ENCODE measurements at places on chromosomes 5 and 9.

DNA sequence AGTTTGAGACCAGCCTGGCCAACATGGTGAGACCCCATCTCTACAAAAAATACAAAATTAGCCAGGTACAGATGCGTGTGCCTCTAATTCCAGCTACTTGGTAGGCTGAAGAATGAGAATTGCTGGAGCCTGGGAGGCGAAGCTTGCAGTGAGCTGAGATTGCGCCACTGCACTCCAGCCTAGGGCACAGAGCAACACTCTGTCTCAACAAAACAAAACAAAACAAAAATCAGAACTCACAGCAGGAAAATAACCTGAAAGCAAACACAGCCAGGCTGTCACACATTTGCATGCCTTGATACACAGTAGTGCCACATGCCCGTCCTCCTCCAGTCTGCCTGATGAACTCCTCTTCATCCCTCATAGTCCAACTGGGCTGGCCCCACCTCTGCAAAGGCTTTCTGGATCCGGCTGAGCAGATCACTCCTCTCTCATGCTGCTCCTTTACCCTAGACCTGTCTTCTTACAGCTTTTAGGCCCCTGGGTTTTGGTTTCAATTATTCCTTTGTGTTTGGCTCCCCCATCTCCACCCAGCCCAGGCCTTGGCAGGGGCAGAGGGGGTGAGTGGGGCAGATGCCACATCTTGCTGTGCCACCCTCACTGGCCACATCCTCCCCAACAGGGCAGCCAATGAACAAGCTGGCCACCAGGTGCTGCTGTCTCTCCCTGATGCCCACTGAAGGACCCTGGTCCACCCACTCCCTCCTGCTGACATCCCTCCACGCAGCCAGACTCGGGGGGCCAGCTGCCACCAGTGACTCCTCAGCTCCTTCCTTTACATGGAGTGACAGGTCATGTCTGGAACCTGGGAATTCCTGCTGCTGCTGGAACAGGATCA, 62.0 kb upstream of the GGTA1 start:
- no peak for DNase-seq

- no peak for DNase-seq
Measured at GRCh38 chr5:176731506-176732160, 78.7 kb upstream of the UNC5A start.

DNA sequence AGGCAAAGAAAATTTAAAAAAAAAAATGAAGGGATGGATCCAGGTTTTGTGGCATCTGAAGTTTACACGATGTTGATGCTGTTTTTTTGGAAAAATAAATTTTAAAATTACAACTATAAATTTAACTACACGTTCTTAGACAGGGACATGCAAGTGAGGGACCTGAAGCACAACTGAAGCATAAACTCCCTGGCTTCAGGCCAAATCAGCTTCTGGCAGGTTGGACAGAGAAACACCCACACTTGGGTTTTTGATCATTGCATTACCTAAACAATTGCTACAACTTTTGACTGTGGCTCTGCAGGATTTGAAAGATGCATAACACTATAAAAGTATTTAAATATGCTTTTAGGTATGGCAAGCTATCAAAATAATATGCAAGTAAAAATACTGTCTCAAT, 1318.3 kb upstream of the DMAC1 start:
- no peak for DNase-seq

DNA sequence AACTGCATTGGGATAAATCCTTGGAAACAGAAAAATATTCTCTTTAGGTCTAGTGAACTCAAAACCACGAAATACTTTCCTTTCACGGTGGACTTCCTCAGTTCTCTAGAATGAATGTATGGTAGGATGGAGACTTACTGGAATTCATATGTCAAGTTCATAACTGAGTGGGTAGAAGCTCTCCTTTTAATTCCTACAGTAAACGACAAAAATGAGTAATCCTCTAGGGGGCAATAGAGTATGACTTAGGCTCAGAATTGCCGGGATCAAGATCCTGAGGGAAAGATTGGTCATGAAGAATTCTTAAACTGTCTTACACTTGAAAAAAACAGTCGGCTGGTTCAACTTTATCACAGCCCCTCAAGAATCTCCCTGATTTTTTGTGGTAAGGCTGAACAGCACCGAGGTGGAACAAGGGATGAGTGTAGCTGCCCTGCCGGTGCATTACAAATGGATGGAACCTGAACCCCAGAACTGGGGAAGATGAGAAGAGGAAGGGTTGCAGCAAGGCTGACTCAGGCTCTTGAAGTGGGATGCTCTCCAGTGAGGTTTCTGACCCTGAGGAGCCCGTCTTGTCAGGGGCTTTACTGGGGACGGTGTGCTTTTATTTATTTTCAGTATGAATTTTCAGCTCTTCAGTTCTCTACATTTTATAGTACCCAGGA, 14.0 kb upstream of the LOX start:
- DNase-seq = no peak

- no peak for DNase-seq
Measured at GRCh38 chr5:37121027-37121426, 128.1 kb downstream of the CPLANE1 start.

- DNase-seq = no peak
Measured at GRCh38 chr5:2302169-2302568, 419.4 kb upstream of the IRX4 start.

DNA sequence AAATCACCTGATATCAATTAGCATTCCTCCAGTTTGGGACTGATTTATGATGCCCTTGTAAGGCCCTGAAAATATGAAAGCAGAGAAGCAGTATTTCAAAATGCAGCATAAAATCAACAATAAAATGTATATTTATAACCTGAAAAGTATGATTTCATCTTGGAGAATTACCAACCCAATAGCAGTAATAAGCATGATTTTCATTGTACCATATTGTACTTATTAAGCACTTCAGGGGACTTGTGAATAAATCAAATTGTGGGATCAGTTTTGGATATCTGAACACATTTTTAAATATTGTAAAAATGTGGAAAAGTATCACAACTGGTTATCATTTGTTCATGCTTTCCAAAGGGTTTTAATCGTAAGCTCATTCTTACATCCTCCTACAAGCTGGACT, 250.8 kb downstream of the DMRT2 start:
- no peak for DNase-seq

GRCh38 chr5:152256580-152256979, 148.5 kb downstream of the NMUR2 start:
- DNase-seq = no peak

DNA sequence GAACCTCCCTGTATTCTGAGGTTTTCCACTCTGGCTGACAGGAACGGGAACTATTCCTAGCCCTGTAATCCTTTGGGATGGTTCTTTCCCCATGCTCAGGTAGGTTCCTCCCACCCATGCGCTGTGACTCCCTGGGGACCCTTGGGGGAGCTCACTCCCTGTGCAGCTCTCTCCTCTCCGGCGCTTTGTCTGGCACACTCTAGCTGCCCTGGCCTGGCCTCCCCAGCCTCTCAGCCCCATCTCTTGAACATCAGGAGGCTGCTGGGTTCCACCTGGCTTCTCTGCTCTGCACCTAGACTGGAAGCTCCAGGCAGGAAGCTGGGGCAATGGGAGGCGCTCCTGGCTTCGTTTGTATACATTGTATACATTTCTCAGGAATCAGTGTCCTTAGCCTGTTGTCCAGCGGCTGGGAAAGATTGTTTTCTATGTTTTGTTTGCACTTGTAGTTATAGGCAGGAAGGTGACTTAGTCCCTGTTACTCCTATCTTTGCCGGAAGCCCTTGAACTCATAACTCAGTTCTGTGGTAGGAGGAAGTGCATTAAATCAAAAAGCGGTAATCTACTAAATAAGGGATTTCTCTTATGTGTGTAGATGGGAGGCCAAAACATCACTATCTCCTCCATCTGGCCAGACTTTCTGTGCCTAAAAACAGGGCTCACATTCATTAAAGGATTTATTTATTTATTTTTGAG, 20.4 kb downstream of the SLC25A25 start:
- DNase-seq = no peak

DNA sequence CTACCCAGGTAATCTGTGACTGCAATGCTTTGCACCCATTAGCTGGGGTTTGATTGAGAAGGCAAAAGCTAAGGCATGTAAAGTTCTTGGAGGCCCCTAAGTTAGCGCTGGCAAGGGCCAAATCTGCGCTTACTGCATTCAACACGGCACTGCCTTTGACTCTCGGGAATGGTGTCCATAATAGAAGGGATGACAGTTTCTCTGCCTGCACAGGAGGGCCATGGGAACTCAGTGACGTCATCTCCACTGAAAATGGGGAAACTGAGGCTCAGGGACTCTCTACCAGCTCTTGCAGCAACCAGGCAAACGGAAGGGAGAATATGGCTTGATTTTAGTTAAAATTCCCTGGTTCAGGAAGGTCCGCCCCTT, 487 bp downstream of the SPATA24 start:
- no peak for DNase-seq

GRCh38 chr5:180026320-180026719, 45.2 kb downstream of the RNF130 start:
- DNase-seq = no peak

GRCh38 chr5:150215979-150216944, 26.4 kb downstream of the SLC6A7 start:
- DNase-seq = no peak

GRCh38 chr9:6671416-6671815, 25.9 kb upstream of the GLDC start:
- no peak for DNase-seq

DNA sequence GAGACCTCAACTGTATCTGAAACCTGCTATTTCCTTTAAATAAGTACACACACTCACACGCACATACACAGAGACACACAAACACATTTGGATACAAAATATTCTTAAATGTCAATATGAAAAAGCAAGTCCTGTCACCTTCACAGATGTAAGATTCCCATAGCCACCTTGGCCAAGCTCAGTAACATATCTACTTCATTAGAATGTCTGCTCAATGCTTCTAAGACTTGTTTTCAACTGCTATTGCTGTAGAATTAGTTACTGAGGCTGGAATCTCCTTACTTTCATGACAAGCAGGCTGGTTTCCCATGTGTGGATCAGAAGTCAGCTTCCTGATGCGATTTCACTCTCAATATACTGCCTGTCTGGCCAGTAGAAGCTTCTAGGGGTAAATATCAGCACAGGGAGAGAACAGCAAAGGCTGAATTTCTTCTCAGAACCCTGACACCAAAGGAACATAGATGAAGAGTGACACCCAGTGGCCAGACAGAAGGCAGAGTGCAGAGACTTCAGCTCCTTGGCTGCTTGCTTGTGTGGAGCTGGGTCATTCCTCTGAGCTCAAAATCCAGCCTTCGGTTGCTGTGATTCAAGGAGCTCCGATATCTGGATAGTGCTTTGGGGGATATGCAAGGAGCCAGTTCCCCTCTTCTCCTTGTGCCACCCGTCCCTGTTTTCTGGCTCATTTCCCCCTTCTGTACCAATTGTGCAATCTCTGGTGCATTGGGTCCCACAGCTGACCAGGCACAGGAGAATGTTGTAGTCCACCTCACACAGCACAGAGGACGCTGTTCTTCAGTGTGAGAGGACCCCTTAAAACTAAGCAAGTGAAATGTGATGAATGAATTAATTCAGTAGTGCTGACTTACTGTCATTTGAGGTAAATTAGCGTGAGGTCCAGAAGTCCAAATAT, 26.6 kb upstream of the ABLIM3 start:
- peak; percentile 30 for DNase-seq

GRCh38 chr9:121682926-121683515, 31.6 kb downstream of the DAB2IP start:
- no peak for DNase-seq

- no peak for DNase-seq
Measured at GRCh38 chr5:31574772-31575171, 42.7 kb downstream of the C5orf22 start.

GRCh38 chr5:28355831-28356230, 1317.4 kb upstream of the CDH9 start:
- no peak for DNase-seq

- DNase-seq = no peak
Measured at GRCh38 chr5:133467826-133468463, 144.4 kb downstream of the FSTL4 start.

DNA sequence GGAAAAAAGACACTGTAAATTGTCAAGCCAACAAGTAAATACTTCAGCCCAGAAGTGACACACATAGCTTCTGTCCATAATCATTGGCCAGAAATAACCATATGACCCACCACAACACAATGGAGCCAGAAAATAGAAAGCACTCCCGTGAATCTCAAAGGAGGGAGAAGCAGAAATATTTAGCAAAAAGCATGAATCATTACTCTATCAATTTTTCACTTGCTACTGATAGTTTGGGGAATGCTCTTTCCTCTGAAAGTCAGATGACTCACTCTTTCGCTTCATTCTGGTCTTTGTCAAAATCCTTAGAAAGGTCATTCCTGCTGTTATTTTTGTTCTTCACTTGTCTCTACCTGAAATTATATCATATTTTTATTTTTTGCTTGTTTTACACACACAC, 312.6 kb downstream of the TMEM232 start:
- DNase-seq = no peak

- no peak for DNase-seq
Measured at GRCh38 chr5:137361280-137361679, 137.8 kb downstream of the SPOCK1 start.

DNA sequence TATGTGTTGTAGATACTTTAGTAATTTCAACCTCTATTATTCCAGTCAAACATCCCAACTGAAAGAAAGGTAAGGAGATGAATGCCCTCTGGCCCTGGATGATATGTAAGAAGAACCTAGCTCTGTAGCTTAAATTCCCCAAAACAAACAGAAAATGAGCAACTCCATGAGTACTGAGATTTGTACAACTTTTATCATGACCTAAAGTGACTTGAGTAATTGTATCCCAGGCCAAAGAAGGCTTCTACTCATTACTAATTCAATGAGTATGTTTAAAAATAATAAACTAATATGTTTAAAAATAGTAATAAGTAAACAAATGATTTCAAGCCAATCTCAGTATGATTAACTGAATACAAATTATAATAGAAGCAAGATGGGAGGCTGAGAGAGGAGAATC, 414.0 kb upstream of the ACTBL2 start:
- DNase-seq = no peak

DNA sequence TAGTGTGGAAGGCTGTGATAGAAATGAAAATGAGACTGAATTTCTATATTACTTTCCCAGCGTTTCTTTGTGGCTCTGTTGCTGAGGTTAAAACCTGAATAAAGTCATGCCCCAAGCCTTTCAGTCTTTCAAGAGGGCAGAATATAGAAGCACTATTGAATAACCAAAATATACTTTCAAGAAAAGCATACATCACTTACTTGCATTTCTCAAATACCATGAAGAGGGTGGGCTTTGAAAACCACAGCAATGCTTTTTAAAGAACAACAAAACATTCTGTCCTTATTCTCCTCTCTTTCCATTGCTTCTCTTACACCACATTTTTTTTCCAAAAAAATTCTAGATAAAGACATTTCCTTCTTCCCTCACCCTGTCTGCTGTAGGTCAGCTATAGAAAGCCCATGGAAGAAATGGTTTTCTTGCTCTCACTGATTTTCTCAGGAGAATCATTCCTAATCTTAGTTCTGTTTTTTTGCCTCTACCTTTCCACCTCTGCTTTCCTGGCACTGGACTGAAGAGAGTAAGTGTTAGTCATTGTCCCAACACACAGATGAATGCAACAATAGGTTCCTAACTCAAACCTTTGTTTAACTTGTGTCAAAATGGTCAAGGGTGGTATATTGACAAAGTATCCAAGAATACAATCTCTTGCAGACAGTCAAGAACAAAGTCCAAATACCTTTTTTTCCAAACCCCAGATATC, 51.6 kb downstream of the NUDT12 start:
- DNase-seq = no peak

GRCh38 chr9:5111696-5112095, 73.7 kb downstream of the INSL6 start:
- no peak for DNase-seq

GRCh38 chr9:122141671-122142070, 17.9 kb downstream of the NDUFA8 start:
- no peak for DNase-seq
